GM12878 (cell line): ENCODE measurements at places on chromosomes 3 and 15. TPM values are rescaled to one million over a fixed set of nuclear protein-coding genes. Genes with fewer than 3 reads are reported as not detected.

Gene ARL6
- 6.9 and 7.1 TPM in 2 replicates for polyA plus RNA-seq

GRCh38 chr3:55244247-55244646, 242.9 kb downstream of the WNT5A start:
- DNase-seq, result no peak

DNA sequence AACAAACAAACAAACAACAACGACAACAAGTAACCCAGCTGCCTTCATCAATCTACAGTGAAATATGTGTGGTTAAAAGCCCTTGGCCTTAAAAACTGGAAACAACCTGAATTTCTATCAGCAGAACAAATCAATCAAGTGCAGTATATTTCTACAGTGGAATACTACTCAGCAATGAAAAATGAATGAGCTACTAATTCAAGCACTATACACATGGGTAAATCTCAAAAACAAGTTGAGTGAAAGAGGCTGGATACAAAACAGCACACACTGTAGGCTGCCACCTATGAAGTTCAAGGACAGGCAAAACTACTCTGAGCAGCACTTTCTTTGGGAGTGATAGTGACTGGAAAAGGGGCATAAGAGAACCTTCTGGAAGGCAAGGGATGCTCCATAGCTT, 395.5 kb upstream of the PROK2 start:
- DNase-seq, result no peak

DNA sequence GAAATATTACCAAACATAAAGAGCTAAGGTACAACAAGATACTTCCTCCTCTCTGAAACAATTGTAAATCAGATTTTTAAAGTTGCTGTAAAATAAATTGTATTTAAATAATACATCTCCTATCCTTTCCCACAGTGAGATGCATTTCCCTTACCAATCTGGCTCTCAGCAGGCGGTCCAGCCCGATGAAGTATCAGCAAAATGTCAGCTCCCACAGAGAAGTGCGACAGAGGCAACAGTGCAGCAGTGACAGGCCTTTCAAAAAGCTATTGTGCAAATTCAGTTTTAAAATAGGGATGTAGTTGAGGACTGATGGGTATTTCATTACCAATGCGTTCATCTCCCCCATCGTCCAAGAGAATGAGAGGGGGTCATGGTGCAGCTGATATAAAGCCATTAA, 733.2 kb upstream of the GOLIM4 start:
- DNase-seq, result no peak

GRCh38 chr3:197936819-197937384, 13.1 kb upstream of the RPL35A start:
- DNase-seq, result no peak

Gene CHRD
- polyA plus RNA-seq, result not detected in 2 replicates

DNA sequence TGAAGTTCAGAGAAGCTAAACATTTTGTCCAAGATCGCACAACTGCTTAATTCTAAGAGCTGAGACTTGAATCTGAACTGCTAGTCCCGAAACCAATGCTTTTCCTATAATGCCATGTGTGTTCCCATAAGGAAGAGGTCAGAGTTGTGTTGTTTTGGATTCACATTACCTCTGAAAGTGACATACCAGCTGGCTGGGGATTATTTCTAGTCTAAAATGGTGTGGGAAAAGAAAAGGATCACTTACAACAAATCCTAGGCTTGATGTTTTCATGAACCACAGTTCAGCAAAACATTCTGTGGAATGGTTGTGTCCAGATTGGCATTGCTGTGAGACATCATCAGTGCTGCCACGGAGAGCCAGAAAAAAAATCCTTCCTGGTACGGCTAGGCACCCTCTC, 35.0 kb upstream of the LRRC3B start:
- DNase-seq, result no peak

Gene PAK6
- 0.27 and 0.76 TPM in 2 replicates for polyA plus RNA-seq

- DNase-seq, result no peak
Observed at GRCh38 chr3:16942955-16943354, 58.2 kb downstream of the PLCL2 start.

GRCh38 chr3:32852146-32852545, 34.3 kb downstream of the TRIM71 start:
- no peak for DNase-seq

- DNase-seq, result no peak
Observed at GRCh38 chr15:95567686-95568085, 762.8 kb upstream of the NR2F2 start.

DNA sequence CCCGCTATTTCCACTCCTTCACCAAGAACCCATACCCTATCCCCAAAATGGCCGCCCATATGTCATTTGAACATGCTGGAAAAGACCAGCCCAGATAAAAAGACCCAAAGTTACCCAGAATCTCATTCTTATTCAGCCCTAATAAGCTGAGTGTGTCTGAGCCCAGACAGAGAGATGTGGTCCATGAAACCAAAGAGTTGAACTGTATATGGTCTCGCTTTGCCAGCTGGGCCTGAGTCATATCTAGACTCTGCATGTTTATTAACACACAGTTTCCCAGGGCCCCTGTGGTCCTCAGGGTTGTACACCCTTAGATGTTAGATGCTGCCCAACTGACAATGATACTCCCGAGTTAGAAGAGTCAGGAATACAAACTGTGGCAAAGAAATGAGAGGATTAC, 201.9 kb upstream of the STRIT1 start:
- no peak for DNase-seq
